ENCODE measurements at places on chromosomes 1 and 21.
A peak's percentile ranks its signal among the peaks of the same experiment; 100 is the strongest.

GRCh38 chr1:172801771-172802322, 142.9 kb downstream of the FASLG start:
- DNase-seq: no peak

DNA sequence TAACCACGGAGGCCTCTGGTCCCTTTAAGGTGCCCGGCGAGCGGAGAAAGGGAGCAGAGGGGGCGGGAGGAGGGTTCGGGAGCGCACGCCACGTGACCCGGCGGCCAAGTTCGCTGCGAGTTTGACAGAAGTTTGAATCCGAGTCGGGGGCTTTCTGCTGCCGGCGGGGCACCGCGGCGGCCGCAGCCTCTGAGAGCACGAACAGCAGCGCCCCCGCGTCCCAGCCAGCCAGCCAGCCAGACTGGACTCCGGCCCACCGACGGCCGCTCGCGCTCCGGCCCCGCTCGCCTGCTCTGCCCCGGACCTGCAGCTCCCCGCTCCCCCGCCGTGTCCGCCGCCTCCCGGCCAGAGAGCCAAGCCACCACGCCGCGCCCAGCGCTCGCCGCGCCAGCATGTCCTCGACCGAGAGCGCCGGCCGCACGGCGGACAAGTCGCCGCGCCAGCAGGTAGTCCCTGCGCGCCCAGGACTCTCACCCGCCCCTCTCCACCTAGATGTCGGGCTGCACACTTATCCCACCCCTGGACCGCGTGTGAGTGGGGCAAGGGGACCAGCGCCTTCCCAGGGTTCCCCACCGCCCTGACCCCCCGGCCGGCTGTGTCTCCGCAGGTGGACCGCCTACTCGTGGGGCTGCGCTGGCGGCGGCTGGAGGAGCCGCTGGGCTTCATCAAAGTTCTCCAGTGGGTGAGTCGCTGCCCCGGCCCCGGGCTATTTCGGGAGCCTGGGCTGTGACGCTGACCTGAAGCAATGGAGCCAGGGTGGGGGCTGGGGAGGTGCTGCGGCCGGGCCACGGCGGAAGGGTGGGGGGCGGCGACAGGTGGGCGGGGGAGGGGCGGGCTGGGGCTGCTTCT, at the start of gene SYPL2:
Gene SYPL2 (plus strand): TSS at position 95 of the 849 bp plus-strand sequence. CDS start 298 bp downstream, at position 393.
- peak; percentile 48 for DNase-seq

DNA sequence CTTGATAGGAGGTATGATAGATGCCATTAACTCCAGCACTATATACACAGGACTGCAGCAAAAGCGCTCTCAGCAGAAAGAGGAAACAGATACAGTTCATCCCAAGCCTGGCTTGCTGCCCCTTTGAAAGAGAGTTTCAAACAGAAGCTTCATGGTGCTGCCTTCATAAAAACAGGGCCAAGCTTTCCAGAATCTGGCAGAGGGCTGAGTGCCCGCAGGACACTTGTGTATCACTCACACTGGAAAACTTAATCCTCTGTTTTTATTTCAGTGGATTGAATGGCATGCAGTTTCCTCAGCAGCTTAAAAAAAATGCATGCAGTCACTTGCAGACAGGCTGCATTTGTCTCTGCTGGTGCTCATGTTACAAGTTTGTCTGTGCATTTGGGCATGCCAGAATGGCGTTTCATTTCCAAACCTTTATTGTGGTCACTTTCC, 40.4 kb downstream of the KCNJ15 start:
- no peak for DNase-seq

DNA sequence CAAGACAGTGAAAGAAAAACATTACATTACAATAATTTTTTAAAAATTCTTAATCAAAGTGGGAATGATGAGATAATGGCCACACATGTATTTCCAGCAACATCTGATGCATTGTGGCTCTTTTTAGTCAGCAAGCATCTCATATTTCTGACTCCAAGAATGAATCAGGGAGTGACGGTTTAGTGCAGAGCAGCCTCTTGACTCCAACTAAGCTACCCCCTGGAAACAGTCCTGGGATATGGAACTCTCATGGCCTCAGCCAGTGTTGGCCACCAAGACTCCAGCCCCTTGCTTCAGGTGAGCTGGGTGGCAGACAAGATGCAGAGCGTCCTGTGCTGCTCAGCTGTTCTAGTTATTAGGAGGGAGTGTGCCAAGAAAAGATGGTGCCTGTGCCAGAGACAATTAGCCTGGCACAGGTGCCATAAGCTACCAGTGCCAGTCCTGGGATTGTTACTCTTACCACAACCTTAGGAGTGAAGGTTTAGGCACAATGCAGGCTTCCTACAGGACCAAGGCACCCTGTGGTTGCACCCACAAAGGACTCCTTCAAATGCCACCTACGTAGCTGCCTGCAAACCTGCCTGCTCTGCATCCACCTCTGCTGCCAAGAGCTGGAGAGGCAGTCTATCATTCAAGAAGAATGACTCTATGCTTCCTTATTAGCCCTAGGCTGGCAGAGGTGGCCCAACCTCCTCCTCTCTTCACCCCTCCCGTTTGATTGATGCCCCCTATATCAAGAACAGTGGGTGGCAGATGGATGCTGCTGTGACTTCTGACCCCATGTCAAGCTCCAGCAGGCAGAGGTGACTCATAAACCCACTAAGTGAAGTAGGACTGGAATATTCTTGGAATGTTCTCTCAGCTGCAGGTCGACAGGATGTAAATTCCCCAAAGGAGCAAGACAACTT, 6.0 kb upstream of the SEC16B start:
- DNase-seq: no peak

DNA sequence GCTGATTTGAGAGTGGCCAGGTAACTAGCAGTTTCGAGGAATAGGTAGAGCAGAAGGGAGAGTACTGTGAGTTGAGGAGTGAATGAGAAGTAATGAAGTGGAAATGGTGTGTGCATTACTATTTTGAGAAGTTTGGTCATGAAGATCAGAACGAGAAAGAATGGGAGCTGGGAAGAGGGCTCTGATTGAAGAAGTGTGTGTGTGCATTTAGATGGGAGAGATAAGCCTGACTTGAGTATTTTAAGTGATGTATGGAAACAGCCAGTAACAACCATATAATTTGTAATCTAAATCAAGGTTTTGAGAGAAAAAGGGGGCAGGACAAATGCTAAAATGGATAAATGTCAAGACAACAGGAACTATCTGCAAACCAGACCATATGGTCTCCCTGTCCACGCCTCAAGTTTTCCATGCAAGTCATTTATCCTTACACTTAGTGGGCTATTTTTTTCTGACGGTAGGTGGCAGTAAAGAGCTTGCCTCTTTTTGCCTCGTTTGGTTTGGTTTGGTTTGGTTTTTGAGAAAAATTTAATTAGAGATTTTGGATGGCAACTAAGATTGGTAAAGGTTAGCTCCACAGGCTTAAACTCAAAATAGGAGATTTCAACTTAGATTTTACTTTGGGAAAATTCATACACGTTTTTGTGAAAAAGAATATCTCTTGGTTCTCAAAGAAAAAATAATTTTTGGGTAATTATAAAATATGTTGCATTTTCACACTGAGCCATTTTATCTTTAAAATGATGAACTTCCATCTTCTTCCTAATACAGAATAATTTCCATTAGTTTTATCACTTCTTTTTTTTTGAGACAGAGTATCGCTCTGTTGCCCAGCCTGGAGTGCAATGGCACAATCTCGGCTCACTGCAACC, 9.5 kb upstream of the B3GALNT2 start:
- peak; percentile 44 for DNase-seq

DNA sequence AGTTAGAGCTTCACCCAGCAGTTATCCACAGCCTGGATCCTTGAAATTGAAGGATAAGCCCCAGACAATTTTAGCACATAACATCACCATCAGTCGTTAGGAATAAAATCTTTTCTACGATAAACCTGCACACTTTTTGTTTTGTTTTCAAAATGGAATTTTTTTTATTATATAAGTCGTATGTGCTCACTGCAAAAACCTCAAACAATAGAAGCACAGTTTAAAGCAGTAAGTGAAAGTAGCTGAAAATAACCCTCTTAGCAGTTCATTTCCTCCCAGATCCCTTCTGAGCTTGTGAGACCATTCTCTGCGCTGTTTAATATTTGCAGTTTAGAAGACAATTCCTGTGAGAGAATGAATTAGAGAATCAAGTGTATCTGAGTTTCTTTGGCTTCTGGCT, 38.3 kb downstream of the ELK4 start:
- no peak for DNase-seq

GRCh38 chr1:81414488-81415015, 386.2 kb upstream of the ADGRL2 start:
- DNase-seq: peak; percentile 70

Measured in GM13976 (cell line).